NCI-H1436 (cell line): ENCODE measurements at places on chromosomes 3 and 15.

- no peak for DNase-seq
These were observed 155.2 kb upstream of the C2CD4B start for GRCh38 chr15:62320259-62320658.

DNA sequence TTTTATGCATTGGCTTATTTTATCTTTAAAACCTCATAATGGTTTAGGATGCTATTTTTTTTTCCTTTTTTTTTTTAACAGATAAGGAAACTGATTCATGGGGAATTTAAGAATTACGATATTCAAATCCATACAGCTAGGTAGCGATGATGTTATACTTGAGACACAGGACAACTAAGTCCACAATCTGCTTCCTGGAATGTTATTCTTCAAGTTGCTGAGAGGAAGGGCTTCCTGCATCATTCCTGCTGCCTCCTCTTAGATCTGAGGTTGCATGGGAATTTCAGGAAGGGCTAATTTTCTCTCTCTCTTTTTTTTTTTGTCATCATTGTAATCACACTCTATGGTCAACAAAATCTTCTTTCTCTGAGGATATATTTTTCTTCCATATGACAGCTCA lies 595.5 kb downstream of the GRM7 start:
- no peak for DNase-seq

DNA sequence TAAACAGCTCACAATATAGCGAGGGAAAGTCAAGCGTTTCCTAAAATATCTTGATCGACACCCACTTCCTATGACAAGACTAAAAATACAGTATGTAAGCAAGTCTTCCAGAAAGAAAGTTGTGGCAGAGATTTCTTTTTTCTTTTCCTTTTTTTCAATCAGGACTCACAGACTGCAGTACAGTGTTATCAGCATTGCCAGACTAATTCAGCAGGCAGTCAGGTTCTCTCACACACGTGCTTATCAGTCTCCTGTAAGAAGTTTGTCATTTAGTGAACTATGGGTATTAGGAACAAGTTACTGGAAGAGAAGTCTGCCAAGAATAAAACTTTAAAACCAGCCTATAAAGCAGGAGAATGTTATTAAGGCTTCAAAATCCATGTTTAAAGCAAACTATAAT lies 32.8 kb upstream of the ZNF385D start:
- DNase-seq, result no peak

GRCh38 chr3:21174461-21174860 lies 576.5 kb downstream of the ZNF385D start:
- DNase-seq, result no peak
